Ascending aorta (tissue), 2 donors: ENCODE measurements at places on chromosomes 6 and 20. TPM values are rescaled to one million over a fixed set of nuclear protein-coding genes. Genes with fewer than 3 reads are reported as not detected.

The TAP2 gene
- 26.7 TPM for total RNA-seq

The EGFL8 gene
- total RNA-seq, result 9.4 TPM

GRCh38 chr6:147621961-147622360 is 113.5 kb downstream of the SAMD5 start:
- no peak overlapping the region for H3K27ac ChIP-seq
- no peaks in the 10 kb centered on the region for H3K36me3 ChIP-seq
- H3K27me3 ChIP-seq, result no peaks in the 10 kb centered on the region
- no peak for DNase-seq

- no peaks in the 10 kb centered on the region for H3K4me1 ChIP-seq
- DNase-seq, result no peak
- H3K27me3 ChIP-seq, result no peaks in the 10 kb centered on the region
- H3K4me3 ChIP-seq, result no peak overlapping the region
These were observed 256.8 kb downstream of the NFATC2 start for GRCh38 chr20:51285684-51286083.

- no peak overlapping the region for H3K27ac ChIP-seq
- no peaks in the 10 kb centered on the region for H3K27me3 ChIP-seq
- H3K36me3 ChIP-seq, result no peaks in the 10 kb centered on the region
- peaks cover 17% of the 10 kb centered on the region for H3K4me1 ChIP-seq
- no peak overlapping the region for H3K4me3 ChIP-seq
These were observed 37.0 kb upstream of the CDKN1A start for GRCh38 chr6:36641543-36641942.
